ENCODE measurements at places on chromosomes 7 and 10.

- no peak for DNase-seq
Observed at GRCh38 chr10:70324339-70324861, 40.6 kb upstream of the NPFFR1 start.

DNA sequence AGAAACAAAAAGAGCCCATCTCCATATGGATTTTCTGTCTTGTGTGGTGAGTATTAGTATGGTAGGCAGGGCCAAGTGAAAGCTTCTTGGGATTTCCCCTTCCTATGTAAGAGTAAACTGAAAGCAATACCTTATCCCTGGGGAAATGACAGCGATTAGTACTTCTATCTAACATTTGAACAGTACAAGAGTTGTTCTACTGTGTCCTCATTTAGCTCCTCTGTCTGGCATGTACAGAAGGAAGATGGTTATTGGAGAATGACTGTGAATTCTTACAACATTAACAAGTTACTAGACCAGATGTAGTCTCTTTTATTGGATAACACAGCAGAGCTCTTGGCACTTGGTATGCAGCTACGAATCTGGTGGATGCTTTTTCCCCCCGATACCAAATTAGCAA is 17.9 kb upstream of the TRIL start:
- no peak for DNase-seq

DNA sequence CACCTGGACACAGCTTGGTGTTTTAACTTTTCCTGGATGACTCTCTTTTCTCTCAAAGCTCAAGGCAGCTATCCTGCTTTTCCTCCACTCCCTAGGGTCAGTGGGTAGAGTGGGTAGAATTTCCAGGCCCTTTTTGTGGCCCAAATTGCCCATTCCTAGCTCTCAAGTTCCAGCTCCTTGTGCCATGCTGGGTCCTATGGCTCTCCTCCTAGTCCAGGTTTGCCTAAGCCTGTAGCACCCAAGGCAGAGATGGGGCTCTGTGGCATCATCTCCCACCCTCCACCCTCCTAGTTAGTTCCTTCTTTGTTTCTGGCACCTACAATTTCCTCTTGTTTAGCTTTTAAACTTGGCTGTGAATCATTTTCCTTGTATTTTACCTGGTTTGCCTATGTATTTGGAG is 9.7 kb downstream of the CPA4 start:
- DNase-seq = no peak

GRCh38 chr7:99624484-99624883 is 7.7 kb downstream of the ZSCAN25 start:
- DNase-seq = no peak

- DNase-seq = no peak
Observed at GRCh38 chr10:29619241-29619669, 15.5 kb downstream of the SVIL start.

DNA sequence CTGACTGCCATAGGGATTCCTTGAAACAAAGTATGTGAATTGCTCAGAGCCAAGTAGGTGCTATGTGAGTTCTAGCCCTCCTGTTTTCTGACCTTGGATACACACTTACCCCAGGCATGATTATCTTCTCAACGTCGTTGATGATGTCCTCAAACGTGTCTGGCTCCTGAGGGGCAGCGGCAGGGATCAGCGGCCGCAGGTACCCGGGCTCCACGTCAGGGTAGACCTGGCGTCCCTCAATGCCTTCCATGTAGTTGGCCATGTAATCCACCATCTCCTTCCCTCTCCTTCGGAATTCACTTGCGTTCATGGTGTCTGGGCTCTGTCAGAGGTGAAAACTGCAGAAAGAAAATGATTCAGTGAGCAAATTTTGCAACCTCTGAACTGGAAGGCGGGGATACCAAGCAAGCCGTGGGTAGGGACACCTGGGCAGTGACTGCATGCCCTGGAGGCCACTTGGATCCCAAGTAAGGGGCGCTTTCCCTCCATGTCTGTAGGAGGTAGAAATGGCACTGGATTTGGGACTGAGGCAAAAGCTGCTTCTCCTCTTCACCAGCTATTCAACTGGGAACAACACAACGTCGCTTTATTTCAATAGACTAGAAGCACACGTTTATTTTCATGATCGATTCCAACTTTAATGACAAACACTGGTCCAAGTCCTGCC is 21.3 kb downstream of the DDC start:
- no peak for DNase-seq

GRCh38 chr10:113879691-113880090 is 25.2 kb downstream of the NHLRC2 start:
- DNase-seq = no peak

- no peak for DNase-seq
Observed at GRCh38 chr10:29859521-29860130, 199.8 kb downstream of the JCAD start.

DNA sequence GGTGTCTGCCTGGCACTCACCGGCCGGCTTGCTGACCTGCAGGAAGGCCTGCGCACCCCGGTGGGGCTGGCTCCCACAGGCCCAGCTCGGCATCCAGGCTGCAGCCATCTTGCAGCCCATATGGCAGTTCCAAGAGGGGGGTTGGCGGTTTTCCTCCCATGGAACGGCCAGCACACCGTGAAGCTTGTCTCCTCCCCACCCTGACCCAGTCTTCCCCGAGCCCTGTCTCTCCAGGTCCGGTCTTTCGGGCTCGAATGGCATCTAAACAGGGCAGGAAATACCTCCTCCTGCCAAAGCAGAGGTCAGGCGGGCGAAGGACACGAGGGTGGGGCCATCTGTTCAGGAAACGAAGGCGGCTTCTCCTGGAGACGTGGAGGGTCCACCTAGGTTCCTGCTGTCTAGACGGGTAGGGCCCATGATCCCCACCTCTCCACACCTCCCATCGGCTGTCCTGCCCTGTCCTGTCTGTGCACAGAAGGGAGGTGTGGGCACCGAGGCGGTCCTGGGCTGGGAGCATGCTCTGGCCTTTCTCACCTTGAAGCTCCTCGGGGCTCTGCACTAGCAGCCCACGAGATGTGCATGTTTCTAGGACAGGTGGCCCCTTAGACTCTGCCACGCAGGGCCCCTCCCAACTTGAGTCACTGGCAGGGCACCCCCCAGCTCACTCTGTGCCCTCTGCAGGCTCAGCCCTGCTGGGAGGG is 113.7 kb upstream of the DIP2C start:
- DNase-seq = no peak

DNA sequence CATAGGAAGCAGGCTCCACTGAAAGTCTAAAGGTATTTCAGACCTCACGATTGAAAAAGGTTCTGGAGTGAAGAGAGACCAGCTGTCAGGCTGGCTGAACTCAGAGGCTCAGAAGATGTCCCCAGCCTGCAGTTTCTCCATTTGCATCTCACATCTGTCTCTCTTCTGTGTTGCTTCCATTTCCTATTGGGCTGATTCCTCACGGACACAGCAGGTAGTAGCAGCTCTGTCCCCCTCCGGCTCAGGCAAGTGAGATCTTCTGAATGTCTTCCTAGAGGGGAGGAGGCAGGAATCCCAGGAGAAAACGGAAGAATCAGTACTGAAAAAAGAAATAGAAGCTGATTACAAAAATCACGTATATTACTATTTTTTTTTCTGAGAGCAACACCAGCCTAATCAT is 274.1 kb upstream of the COBL start:
- no peak for DNase-seq

DNA sequence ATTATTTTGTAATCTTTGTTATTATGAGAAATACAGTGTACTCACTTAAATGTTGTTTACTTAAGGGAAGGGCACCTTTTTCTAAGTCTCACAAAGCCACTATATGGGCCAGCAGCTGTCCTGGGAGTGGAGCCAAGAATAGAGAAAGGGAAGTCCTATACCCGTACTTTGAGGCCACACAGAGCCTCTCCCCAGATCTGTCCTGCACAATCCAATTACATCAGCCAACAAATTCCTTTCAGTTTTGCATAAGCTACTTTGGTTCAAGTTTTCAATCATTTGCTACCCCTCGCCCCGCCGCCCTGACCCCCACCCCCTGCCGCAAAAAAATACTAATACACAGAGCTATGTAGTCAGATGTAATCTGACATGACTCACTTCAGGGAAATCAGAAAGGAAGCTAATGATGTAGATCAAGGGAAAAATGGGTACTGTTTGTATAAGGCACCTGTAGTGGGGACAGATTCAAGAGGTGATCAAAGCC is 297.4 kb upstream of the NEBL start:
- no peak for DNase-seq
